ENCODE measurements at places on chromosomes 6 and 20.

DNA sequence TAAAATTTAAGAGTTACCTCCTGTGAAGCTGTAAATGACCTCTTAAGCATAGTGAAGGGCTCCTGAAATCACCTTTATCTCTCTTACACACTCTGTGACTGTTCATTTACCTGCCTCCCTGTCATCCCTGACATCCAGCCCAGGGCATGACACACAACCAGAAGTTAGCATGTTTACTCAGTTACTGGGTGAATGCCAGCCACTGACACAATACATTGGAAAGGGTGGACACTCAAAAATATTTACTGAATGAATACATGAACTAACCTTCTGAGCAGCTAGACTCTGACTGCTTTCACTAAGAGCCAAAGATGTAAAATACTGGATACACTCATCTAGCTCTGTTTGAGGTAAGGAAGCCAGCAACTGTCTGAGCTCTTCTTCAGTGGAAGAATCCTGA is 25.3 kb downstream of the SERAC1 start:
- DNase-seq = no peak

GRCh38 chr6:4667591-4667990 is 108.6 kb upstream of the CDYL start:
- no peak for DNase-seq

DNA sequence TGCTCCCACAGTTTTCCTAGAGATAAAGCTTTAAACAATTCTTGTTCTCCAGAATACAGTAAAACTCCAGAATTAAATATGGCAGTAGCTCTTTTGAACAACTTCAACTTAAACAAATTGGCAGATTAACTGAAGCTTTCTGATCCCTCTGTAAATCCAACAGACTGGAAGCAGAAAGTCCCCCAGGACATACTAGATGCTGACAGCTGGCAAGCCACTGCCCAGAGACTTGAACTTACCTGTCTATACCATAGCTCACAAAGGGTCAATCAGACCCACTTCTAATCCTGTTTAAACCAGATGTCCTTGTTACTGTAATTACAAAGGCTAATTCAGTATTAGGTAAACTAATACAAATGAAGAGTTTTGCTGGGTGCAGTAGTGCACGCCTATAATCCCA is 12.3 kb downstream of the GPLD1 start:
- no peak for DNase-seq

DNA sequence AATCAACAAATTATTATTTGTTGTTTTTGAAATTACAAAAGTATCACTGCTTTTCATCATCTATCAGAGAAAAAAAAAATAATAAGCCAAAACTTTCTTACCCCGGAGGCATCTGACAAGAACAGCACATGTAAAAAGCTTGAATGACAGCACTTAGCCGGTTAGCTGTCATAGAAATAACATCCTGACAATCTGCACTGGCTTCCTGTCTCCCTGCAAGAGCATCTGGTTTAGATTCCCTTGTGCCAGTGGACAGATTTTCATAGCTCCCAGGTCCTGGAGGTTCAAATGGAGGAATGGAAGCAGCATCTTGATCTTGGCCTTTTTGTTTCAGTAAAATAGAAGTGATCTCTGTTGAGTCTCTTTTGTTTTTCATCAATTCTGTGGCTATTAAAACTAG is 74.8 kb downstream of the HACE1 start:
- DNase-seq = no peak

GRCh38 chr6:138572885-138573284 is 73.6 kb upstream of the NHSL1 start:
- DNase-seq = no peak

- no peak for DNase-seq
These were observed 266.6 kb upstream of the BTBD3 start for GRCh38 chr20:11651138-11651537.

DNA sequence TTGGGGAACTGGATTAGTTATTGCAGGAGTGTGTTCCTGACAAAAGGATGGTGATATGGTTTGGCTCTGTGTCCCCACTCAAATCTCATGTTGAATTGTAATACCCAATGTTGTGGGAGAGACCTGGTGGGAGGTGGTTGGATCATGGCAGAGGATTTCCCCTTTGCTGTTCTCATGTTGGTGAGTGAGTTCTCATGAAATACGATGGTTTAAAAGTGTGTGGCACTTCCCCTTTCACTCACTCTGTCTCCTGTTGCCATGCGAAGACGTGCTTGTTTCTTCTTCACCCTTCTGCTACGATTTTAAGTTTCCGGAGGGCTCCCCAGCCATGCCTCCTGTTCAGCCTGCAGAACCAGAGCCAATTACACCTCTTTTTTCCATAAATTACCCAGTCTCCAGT is 16.2 kb upstream of the TREM1 start:
- DNase-seq = no peak

GRCh38 chr6:136783495-136784270 is 8.6 kb downstream of the MAP3K5 start:
- no peak for DNase-seq

- DNase-seq = no peak
These were observed 1.0 kb downstream of the ITPA start for GRCh38 chr20:3210346-3210745.
